Airway epithelial cell (primary cell): ENCODE measurements at places on chromosomes 4 and X. TPM values are rescaled to one million over a fixed set of nuclear protein-coding genes. Genes with fewer than 3 reads are reported as not detected.

Gene IBSP
- not detected in 2 replicates for total RNA-seq

Gene RAB9B
- total RNA-seq: 0.07 and 0.19 TPM in 2 replicates

Gene TAF7L
- total RNA-seq: not detected in 2 replicates

Gene ZNF711
- 0.88 and 0.92 TPM in 2 replicates for total RNA-seq

Gene TCEAL7
- 3.6 TPM in 1 of 2 replicates, not detected in the other for total RNA-seq

Gene DCHS2
- total RNA-seq: 0.07 TPM in 1 of 2 replicates, not detected in the other

Gene XPNPEP2
- total RNA-seq: not detected in 2 replicates

Gene GIMD1
- not detected in 2 replicates for total RNA-seq

Gene MTMR8
- total RNA-seq: 0.49 TPM in 1 of 2 replicates, not detected in the other

Gene GABRA4
- total RNA-seq: not detected in 2 replicates

Gene RASGEF1B
- total RNA-seq: 1.2 and 1.3 TPM in 2 replicates

Gene FAM199X
- total RNA-seq: 14.5 and 18.4 TPM in 2 replicates
